ENCODE measurements at places on chromosomes 16 and 17. TPM values are rescaled to one million over a fixed set of nuclear protein-coding genes. Genes with fewer than 3 reads are reported as not detected.

DNA sequence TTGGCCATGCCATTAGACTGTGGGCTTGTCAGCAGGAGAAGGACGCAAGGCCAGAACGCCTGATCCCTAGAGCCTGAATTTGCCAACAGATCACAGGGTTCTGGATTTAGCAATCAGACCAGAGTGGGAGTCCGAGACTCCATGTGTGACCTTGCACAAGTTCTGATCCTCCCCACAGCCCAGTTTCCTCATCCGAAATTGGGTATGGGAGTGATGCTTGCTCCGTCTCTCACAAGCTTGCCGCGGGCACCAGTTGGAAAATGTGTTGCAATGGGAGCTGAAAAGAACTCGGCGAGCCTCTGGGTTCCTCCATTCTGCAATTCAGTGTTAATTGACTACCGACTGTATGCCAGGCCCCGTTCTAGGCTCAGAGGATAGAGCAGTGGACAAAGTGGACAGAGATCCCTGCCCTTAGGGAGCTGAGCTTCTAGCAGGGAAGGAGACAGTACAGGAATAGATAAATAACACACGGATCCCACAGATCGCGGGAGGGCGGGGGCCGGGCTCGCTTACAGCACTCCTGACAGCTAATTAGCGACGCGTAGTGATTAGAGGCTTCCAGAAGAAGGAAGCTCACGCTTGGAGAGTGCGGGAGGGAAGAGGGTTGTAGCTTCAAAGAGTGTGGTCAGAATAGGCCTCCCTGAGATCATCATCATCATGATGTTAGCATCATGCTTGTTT lies 150.4 kb upstream of the CIBAR2 start:
- H3K27me3 ChIP-seq: no peaks in the 10 kb centered on the region
- no peak for DNase-seq
- H3K4me3 ChIP-seq: no peak overlapping the region
- H3K36me3 ChIP-seq: no peaks in the 10 kb centered on the region
- no peaks in the 10 kb centered on the region for H3K4me1 ChIP-seq
- no peak overlapping the region for H3K27ac ChIP-seq

GRCh38 chr16:89037261-89038152 lies 56.1 kb upstream of the ACSF3 start:
- H3K36me3 ChIP-seq: no peaks in the 10 kb centered on the region
- H3K4me3 ChIP-seq: no peak overlapping the region
- H3K4me1 ChIP-seq: no peaks in the 10 kb centered on the region
- DNase-seq: no peak
- no peaks in the 10 kb centered on the region for H3K27me3 ChIP-seq

DNA sequence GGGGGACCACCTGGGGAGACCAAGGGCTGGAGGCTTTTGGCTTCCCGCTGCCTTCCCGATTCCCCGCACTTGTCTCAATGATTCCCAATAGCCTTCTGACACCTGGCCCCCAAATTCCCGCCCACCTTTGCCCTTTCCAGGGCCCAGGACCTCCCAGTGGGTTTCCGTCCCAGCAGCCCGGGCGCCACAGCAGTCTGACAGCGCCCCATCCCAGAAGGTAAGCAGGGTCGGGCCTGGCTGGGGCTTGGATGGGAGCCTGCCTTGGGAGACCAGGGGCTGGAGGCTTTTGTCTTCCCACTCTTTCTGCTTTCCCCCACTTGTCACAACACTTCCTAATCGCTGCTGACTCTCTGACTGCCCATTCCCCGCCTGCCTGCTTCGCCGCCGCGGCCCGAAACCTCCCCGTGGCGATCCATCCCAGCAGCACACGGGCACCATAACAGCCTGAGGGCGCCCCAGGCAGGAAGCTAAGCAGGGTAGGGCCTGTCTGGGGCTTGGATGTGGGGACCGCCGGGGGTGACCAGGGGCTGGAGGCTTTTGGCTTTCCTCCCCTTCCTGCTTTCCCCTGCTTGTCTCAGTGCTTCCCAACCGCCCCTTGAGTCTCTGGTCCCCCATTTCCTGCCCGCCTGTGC lies 2289.3 kb downstream of the TP53TG3F start:
- DNase-seq: no peak
- H3K27me3 ChIP-seq: no peaks in the 10 kb centered on the region
- no peaks in the 10 kb centered on the region for H3K4me1 ChIP-seq
- H3K4me3 ChIP-seq: no peak overlapping the region

DNA sequence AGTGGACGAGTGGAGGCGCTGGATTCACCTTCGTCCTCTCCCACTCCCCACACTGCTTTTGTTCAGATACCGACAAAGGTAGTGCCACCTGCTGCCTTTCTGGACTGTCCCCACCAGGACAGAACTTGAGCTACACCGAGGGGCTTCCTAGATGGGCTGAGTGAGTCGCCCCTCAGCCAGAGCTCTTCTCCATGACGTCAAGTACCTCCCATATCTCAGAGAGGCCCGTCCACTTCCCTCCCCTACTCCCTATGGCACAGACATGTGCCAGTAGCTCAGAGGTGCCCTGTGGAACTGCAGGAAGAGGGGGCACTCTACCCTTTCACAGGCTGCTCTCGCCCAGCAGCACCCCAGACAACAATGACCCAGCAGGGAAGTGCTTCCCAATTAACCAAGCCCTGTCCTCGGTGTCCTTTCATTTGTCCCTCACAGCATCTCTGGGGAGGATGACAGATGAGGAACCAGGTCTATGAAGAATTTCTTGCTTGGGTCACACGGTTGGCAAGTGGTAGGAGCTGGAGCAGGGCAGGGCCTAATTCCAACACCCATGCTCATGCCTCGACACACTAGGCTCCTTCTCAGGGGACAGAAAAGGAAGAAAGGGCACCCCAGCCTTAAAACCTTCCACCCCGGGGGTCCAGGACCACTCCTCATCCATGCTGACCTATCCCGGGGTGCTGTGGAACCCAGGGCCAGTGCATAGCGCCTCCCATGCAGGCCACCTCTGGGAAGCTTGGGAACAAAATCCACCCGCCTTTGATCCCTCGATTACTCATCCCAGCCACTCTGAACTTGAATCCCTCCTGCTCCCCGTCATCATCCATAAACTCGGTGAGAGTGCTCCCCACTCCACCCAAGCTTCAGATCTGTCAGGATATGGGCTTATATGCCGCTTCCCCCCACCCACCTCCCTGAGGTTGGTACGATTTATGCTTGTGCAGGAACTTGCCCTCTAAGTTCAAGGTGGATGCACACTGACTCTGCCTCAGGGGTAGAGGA lies 51.7 kb downstream of the WNT3 start:
- no peaks in the 10 kb centered on the region for H3K27me3 ChIP-seq
- H3K27ac ChIP-seq: no peak overlapping the region
- no peak overlapping the region for H3K4me3 ChIP-seq
- peaks cover 2% of the 10 kb centered on the region for H3K4me1 ChIP-seq

GRCh38 chr17:13743906-13744305 lies 142.2 kb upstream of the HS3ST3A1 start:
- no peak overlapping the region for H3K27ac ChIP-seq
- H3K27me3 ChIP-seq: no peaks in the 10 kb centered on the region
- no peak overlapping the region for H3K4me3 ChIP-seq

GRCh38 chr16:31184888-31185287 lies 4.9 kb downstream of the FUS start:
- DNase-seq: no peak
- peaks cover 74% of the 10 kb centered on the region for H3K36me3 ChIP-seq
- no peak overlapping the region for H3K27ac ChIP-seq
- no peak overlapping the region for H3K4me3 ChIP-seq
- H3K4me1 ChIP-seq: peaks cover 28% of the 10 kb centered on the region

- no peaks in the 10 kb centered on the region for H3K27me3 ChIP-seq
- no peak overlapping the region for H3K27ac ChIP-seq
- no peak overlapping the region for H3K4me3 ChIP-seq
Observed at GRCh38 chr17:81142301-81143199, 22.8 kb upstream of the PVALEF start.

DNA sequence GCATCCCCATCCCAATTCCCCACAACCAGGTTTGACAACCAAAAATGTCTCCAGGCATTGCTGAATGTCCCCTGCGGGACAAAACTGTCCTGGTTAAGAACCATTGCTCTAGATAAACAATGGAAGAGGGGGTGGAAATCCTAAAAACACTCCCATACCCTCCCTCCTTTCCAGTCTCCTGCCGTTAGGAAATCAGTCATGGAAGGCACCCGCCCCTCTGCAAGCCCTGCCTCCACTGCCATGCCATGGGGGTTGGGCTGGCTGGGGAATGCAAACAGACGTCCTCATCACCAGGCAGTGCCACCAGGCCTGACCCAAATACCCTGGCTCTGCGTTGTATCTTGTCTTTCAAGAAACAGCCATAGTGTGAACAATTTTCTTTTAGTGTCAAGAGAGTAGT lies 57.5 kb downstream of the CYTH1 start:
- no peak overlapping the region for H3K4me3 ChIP-seq
- no peak for DNase-seq
- H3K36me3 ChIP-seq: no peaks in the 10 kb centered on the region

ICAM2 gene
- total RNA-seq: 212 TPM

TAT gene
- total RNA-seq: 6.7 TPM

STX4 gene
- 79.1 TPM for total RNA-seq

PMM2 gene
- total RNA-seq: 17.9 TPM

TPPP3 gene
- 2.8 TPM for total RNA-seq

EPN3 gene
- total RNA-seq: 0.85 TPM

Measured in ascending aorta (tissue), 2 donors.